HS-27A (cell line): ENCODE measurements at places on chromosomes 7 and 10.

DNA sequence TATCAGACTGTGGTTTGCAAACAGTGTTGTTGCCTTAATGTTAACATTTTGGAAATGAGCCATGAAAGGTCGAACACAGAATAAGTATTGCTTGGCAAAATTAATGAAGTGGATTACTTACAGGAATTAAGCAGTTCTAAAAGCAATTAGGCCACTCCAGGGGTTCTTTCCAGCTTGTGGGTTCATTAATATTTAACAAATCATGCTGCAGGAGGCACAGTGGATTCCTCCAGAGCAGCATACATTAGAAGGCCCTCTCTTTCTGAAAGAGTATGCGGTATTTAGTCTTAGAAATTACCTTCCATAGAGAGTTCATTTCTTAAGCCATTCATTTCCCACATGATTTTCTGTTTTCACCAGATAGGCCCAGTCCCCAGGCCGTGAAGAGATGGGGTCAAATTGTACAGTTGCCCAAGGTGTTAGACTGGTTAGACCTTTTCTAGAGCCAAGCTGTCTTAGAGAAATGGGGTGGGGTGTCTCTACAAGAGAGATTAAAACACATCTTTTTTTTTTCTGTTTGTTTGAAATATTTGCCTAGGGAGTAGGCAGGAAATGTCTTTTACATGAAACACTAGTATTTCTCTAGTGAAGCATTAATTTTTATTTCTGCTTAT is 40.0 kb upstream of the AGR3 start:
- DNase-seq, result no peak

DNA sequence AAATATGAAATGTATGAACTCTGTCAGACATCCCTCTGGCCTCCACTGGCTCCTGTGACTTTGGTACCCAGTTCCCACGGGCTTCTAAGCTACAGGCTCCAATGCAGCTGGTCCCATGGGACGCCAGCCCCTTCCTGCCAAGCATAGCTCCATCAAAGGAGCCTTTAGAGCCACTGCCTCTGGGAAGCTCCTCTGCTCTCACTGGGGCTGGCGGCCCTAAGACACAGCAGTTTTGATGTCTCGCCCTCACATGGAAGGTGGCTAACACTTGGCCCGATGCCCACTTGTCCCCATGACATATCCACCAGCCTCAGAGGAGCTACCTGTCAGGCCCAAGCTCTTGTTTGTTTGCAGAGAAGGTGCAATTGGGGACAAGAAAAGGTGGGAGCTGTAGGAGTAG is 453.7 kb upstream of the LRRN3 start:
- no peak for DNase-seq

DNA sequence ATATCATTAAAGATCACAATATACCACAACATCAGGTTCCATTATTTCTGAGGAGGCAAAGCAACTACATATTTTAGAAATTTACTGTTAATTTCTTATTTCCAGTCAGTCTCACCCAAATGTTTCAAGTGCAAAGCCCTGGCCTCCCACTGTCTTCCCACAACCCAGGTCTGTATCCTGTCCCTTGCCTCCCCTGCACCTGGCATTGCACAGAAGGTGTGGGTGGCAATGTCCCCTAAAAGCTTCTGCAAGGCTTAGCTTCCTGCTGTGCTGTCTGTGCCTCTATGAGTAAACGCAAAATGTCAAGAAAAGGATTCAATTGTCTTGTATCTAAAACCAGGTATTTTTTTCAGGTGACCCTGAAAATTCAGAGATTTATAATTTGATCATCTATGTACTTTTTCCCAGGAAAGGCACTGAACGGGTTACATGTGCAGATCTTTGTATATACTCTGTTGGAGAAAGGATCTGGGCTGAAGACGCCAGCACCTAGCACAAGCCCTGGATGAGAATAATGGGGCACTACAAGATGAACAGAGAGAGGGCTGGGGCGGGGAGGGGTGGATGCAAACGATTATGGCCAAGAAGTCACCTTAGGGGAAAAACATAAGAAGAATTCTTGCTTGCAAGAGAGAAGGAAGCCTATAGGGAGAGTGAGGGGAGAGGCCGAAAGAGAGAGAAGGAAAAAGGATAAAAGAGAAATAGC is 3.1 kb upstream of the ANTXRL start:
- no peak for DNase-seq

- no peak for DNase-seq
These were observed 81.2 kb downstream of the MKX start for GRCh38 chr10:27664461-27664860.

- DNase-seq, result no peak
These were observed 14.1 kb downstream of the CREM start for GRCh38 chr10:35140727-35141126.

DNA sequence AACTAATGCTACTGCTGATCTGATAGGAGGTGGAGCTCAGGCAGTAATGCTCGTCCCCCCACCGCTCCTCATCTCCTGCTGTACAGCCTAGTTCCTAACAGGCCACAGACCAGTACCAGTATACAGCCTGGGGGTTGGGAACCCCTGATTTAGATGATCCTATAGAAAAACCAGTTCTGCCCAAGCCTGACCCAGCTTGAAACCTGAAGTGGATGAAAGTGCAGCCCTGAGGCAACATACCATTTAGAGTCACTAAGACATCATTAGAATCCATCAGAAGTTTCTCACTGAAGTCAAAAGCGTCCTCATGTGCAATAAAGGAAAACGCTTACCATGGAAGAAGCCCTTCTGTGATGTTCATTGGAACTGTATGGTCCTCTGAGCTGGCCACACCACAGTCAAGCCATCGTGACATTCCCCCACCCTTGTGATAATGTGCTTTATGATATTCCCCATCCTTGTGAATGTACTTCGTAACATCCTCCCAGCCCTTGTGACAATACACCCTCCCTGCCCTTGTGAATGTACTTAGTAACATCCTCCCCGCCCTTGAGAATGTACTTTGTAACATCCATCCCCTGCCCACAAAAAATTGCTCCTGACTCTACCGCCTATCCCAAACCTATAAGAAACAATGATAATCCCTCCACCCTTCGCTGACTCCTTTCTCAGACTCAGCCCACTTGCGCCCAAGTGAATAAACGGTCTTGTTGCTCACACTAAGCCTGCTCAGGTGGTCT is 65.9 kb upstream of the HECTD2 start:
- no peak for DNase-seq

DNA sequence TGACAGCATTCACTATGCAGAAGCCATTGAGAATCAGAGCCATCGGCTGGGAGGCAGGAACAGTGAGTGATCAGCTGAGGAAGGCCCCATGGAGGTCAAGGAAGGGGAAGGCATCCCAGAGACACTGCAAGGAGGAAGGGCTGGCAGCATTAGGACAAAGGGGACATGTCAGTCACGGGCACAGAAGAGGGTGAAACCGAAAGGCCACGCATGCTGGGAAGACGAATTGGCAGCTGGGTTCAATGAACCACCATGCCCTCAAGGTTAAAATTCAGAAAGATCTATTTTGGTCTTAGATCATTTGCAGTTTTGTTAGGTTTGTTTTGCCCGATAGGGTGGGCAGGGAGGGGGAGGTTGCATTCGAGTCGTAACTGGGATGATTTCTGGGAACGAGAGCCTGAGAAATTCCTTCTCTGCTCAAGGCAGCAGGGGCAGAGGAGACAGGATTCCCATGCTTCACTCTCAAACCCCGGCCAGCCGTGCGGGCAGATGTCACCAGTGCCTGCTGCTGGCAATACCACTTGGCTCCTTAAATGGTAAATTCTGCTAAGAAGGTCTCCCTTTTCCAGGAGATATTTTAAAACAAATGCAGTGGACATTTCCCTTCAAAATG is 57.7 kb downstream of the ASB13 start:
- DNase-seq, result no peak

DNA sequence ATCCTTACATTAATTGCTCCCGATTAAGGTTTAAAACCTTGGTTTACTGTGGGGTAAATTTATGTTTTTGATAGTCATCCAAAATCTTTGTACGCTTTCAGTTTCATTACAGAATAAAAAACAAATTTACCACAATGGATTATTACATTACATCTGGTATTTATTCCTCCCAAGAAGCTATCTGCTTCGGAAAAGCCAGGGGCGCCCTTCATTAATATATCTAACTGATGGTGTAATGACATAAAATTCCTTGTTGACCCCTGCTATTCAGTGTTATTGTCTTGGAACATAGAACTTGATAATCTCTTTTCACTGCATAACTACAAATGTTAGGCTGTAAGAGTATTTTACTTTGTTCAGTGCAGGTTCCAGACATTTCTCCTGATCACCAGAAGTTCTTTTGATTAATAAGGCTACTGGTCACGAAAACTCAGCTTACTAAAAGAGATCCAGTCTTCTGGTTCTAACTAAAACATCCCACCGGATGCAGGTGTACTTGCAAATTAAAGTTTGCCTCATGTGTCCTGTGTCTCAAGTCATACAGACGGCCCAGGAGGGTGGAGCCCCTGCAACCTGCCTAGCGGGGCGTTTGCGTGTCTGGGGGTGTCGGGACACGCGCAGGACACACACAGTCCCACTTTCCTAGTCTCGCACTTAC is 581 bp upstream of the GLCCI1 start:
- DNase-seq, result no peak

GRCh38 chr7:94422136-94422535 is 27.4 kb downstream of the COL1A2 start:
- DNase-seq, result no peak

- no peak for DNase-seq
These were observed 9.3 kb downstream of the TMEM248 start for GRCh38 chr7:66930341-66930740.

- no peak for DNase-seq
These were observed 184.7 kb upstream of the FZD1 start for GRCh38 chr7:91079487-91079886.

DNA sequence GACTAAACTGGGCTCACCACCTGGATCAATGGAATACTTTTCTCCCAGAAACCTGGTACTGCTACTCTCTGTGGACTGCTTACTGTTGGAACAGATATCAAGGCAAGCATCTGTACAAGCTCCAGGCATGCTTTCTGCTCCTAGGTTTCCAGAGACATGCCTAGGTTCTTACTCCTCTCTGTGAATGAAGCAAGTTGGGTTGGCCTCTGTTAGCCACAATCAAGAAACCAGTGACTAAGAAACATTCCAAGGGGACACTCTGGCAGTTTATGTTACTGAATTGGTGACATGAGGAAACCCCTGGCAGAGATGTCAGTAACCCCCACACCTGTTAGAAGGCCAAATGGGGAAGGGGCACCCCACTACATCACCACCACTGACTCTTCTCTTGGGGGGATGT is 121.9 kb downstream of the GFRA1 start:
- DNase-seq, result no peak

DNA sequence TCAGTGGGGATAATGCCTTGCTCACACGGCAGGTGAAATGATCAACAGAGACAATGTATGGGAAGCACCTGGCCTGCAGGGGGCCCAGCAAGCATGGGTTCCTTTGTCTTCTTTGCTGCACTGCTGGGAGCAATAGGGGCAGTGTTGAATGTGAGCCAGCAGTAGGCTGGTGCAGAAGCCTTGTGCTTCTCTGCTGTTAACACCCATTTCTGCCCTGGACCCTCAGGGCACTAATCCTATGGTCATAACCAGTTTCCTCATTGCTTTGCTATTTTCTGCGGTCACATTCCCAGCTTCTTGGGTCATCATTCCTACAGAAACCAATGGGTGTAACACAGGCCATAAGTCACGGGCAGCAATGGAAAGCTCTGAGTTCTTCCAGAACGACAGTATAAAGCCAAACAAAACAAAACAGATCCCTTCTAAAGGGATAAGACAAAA is 10.9 kb upstream of the LGI1 start:
- DNase-seq, result peak; percentile 90

- DNase-seq, result no peak
These were observed 237.5 kb upstream of the GNAI1 start for GRCh38 chr7:79897166-79897565.

DNA sequence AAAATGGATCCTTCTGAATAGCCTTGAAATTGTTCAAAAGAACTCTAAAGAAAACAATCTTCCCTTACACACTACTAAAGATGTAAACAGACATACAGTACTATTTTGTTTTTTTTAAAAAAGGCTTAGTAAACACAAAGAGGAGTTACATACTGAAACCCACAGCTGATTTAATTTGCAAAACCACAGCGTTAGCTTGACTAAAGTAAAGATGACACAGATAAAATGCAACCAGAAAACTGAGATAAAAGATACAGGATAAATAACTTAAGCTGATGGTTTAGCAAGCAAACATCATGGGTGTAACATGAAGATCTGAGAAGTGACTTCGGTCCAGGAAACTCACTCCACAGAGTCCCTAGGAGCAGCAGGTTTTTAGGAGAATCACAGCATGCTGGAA is 21.8 kb downstream of the PRKCQ start:
- DNase-seq, result no peak

- no peak for DNase-seq
These were observed 27.0 kb upstream of the HIBADH start for GRCh38 chr7:27689591-27690164.

- no peak for DNase-seq
These were observed 177.1 kb downstream of the DGKI start for GRCh38 chr7:137669706-137670105.

- no peak for DNase-seq
These were observed 132.2 kb downstream of the CHRM2 start for GRCh38 chr7:137000621-137001020.

DNA sequence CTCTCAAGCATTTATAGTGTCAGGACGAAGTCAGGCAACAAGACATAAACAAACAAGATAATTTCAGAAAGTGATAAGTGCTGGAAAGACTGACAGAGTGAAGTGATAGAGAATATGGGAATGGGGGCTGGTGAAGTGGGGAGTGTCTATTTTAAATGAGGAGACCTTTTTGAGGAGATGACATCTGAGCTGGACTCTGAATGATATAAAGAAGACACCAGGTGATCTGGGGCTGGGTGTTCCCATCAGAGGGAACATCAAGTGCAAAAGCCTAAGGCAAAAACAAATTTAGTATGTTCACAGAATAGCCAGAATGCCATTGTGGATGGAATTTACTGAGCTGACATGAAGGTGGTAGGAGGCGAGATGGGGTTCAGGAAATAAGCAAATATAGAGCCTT is 83.4 kb downstream of the PPP1R3A start:
- DNase-seq, result no peak

- no peak for DNase-seq
These were observed 56.7 kb downstream of the LRRC4 start for GRCh38 chr7:127974446-127975035.

DNA sequence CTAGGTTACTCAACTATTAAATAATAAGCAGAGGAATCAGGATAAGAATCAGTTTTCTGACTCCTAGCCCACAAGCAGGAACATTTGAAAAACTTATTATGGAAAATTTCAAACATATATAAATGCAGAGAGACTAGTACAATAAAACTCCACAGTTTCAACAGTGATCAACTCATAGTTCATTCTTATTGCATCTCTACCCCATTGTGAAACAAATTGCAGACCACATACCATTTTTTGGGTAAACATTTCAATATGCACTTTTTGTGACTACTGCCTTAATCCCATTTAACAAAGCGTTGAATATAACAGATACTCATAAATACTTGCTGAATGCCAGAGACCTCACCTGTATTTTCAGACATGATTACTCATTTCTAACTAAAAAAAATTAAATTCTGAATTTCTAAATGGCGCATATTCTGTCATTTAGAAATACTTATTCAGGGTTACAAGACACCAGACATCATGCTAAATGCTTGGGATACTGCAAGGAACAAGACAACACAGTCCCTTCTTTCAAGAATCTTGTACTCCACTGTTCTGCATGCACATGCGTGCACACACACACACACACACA is 11.4 kb downstream of the CDK6 start:
- DNase-seq, result no peak

- no peak for DNase-seq
These were observed 8.2 kb upstream of the FAM3C start for GRCh38 chr7:121404348-121404747.
